ENCODE measurements at places on chromosomes 4 and X.
A peak's percentile ranks its signal among the peaks of the same experiment; 100 is the strongest.

GRCh38 chr4:93368968-93369367 lies 459.6 kb upstream of the ATOH1 start:
- no peak for DNase-seq

DNA sequence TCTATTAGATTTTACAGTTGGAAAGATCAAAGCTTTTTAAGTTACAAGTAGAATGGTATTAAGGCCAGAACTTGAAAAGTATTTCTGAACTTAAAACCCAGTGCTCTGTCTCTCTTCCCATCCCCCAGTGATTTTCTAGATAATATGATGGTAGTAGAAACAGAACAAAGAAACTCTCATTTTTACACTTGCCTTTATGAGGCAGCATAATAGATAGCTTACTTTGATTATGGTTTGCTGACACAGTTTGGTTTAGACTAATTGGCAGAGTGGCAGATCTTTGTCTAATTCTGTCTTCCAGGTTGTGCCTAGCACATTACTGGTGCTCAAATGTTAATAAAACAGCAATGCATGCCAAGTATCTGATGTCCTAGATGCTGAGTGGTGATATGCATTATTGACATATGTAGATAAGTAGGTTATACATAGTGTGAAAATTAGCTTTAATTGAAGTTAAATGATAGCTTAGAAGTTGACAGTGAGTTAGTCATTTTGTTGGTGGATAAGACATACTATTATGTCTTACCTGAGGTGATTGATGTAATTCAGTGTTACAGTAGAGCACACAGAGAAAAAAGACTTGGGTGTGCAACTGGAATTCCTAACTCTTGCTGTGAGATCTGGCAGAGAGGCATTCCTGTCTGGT lies 4.3 kb upstream of the RAPGEF2 start:
- no peak for DNase-seq

- no peak for DNase-seq
These were observed 7.9 kb downstream of the FAM200B start for GRCh38 chr4:15689540-15689939.

GRCh38 chr4:13484749-13485221 lies 645 bp upstream of the RAB28 start:
- DNase-seq, result peak; percentile 3

GRCh38 chr4:74623041-74623440 lies 171.3 kb downstream of the BTC start:
- DNase-seq, result no peak

- no peak for DNase-seq
These were observed 72.0 kb downstream of the NEXMIF start for GRCh38 chrX:74853255-74853654.

GRCh38 chr4:52423967-52424366 lies 235.1 kb downstream of the USP46 start:
- no peak for DNase-seq

DNA sequence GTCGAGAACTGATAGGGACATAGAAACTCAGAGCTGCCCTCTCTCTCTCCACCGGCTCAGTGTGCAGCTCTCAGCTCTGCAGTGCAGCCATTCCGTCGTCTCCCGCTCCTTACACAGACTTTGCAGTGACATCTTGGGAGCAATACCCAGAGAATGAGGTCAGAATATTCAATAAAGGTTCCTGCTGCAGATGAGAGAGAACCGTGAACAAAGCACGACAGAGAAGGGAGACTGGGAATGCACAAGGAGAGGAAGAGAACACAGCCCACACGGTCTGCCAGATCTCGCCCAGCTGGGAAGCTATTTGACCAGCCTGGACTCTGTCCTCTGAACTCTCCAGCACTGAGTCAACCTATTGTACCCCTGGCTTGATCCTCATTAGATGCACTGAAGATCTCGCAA lies 118.0 kb upstream of the PPARGC1A start:
- no peak for DNase-seq

DNA sequence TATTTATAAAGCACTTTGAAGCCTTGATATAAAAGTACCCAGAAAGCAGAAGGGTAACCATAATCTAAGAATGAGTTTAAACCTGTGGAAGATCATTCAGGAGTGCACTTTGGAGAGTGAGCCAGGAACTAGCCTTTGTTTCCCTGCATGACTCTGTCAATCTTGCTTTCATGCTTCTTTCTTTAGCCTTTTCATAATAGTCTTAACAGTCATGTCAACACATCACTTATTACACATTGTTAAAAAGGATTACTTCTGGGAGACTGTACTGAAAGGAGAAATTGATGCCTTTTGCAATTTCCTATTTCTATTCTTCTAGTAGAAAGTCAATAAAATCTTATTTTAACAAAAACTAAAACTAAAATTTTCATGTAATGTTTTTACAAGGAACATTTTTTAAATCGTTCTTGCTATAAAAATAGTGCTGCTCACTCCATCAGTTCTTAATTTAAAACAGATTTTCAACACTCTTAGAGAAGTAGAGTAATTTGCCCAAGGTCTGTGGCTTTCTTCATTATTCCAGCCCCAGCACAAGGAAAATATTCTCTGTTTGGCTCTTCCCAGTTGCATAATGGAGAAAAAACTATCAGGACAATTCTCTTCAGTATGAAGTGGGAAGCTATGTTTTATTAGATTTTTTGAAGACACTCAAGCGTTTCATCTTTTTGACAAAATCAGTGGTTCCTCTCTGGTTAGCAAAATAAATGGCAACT lies 35.4 kb upstream of the SPP1 start:
- DNase-seq, result no peak

DNA sequence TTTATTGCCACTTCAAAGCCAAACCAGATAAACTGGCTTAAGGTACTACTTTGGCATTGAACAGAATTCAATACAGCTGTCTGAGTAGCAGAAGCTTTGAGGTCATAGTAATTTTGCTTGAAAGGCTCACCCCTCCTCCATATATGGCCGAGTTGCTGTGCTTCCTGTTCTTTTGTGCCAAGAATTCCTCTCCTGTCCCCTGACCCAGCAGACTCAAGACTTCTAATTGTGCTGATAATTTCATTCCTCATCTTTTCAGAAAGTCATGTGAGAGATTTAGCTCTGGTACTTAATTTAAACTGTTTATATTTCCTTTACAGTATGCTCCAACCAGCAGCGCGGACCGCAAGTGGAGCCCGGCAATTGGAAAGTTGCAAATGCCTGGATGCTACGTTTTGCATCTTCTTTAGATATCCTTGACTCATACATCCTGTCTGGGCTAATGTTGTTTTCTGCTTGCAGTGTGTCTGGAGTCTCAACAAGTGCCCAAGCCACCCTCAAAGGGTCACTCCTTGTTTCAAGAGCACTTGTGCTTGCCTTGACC lies 373.4 kb downstream of the PDGFC start:
- DNase-seq, result no peak

- DNase-seq, result no peak
These were observed 68.4 kb downstream of the MID2 start for GRCh38 chrX:107894038-107894437.

DNA sequence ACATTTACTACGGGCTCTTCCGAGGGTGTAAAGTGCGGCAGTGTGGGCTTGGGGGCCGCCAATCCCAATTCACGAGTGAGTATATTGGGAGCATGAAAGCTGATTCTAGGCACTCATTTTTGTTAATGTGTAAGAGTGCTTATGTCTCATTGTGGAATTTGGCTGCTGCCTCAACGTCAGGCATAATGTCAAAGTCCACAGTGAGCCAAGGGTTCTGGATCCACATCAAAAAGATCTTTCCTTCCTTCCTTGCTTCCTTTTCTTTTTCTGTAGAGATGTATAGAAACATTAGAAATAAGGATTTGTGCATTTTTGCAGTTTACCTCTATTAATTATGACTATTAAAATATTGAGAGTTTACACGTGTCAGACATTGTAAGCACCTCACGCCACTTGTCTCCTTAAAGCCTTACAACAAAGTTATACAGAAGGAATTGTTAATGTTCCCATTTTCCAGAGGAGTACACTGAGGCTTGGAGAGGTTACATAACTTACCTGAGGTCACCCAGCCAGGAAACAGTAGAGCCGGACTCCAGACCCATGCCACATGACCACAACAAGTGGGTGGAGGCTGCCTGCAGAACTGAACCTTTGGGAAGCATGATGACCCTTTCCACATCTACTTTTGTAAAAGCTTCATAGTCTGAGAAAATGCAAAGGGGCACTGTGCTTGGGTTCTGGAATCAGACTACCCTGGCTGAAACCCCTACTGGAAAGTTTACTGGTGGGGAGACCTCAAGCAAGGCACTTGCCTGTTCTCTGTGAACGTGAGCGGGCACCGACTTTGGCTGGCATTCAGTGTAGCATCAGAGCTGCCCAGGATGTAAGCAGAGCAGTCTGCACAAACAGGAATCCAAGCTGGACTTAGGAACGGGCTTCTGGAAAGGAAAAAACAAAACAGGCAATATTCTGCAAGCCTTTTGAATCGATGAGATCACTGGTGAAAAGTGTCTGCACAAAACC lies 761 bp downstream of the CLRN2 start:
- no peak for DNase-seq

DNA sequence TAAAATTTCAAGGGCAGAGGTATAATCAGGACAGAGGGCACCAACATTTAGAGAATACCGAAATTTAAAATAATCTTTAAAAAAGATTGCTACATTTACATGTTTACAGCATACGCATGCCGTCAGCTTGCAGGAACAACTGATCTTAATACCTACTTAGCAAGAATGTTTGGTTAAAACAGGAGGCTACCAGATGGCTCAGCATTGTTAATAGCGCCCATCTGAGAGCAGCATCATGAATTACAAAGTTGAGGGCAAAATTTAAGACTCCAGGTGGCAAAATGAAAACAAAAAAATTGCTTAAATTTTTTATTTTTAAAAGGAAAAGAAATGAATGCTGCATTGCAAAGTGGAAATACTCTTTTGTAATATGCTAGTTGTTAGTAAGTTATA lies 241.3 kb downstream of the C4orf33 start:
- DNase-seq, result no peak

Data from activated CD8-positive, alpha-beta memory T cell treated with anti-CD3 and anti-CD28 coated beads for 4 hours (primary cell).